ENCODE measurements at places on chromosomes 12 and 14.

- DNase-seq: no peak
These were observed 2.7 kb downstream of the SDR9C7 start for GRCh38 chr12:56931474-56931978.

GRCh38 chr14:55359307-55359706, 52.3 kb downstream of the ATG14 start:
- no peak for DNase-seq

GRCh38 chr14:33375786-33376185, 437.1 kb downstream of the NPAS3 start:
- no peak for DNase-seq

DNA sequence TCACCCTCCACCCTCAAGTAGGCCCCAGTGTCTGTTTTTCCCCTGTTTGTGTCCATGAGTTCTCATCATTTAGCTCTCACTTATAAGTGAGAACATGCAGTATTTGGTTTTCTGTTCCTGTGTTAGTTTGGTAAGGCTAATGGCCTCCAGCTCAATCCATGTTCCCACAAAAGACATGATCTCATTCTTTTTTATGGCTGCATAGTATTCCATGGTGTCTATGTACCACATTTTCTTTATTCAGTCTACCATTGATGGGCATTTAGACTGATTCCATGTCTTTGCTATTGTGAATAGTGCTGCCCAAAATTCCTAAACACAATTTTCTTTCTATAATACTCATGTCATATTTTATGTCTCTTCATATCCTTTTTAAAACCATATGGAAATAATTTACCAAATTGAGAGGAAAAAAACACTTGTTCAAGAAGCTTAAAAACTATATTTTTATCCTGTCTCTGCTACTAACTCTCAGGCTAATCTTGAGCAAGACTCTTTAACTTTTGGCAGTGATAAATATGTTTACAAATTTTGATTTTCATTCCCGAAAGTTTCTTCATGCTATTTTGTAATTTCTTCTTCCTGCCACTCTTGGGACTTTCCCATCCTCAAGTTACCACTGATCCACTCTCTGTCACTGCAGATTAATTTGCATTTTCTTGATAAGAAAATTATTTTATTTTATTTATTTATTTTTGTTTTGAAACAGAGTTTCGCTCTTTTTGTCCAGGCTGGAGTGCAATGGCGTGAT, 28.0 kb upstream of the OSBPL8 start:
- DNase-seq: no peak

DNA sequence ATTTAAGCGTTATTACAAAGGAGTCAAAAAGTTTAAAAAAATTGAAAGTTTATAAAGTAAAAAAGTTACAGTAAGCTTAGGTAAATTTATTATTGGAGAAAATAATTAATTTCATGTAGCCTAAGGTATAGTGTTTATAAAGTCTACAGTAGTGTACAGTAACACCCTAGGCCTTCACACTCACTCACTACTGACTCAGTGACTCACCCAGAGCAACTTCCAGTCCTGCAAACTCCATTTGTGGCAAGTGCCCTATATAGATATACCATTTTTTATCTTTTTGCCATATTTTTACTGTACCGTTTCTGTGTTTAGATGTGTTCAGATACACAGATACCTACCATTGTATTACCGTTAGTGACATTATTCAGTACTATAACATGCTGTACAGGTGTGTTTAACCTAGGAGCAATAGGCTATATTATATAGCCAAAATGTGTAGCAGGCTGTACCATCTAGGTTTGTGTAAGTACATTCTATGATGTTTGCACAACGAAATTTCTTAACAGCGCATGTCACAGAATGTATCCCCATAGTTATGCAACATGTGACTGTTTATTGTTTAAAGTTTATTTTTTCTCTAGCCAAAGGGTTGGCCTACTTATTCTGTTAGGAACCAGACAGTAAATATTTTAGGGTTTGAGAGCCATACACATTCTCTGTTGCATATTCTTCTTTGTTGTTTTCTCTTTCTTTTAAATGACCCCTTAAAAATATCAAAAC, 155.5 kb downstream of the PCNX1 start:
- no peak for DNase-seq

DNA sequence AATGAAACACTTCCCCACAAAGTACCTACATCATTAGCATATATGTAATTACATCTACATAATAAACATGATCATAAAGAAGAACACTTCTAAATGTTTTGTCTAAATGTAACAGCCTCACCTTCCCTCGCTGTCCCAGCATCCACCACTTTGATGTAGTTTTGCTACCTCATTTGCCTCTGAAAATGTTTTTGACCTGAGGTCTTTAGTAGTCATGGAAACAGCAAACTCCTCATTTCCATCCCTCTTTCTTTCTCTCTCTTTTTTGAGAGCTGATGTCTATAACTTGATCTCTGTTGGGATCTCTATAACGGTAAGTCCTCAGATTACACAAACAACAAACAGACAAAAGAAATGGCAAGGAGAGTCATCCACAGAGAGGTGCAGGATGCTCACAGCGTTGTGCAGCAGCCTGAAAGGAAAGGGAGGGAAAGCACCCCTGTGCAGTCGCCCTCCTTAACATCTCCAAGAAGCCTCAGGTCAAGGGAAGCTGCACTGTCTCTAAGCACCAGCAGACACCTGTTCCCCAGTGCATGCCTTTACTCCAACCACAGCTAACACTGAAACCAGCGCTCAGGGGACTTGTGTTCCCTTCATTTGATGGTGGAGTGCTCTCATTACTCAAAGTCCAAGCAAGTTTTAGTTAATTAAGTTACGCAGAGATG, 268.7 kb downstream of the TMEM132D start:
- DNase-seq: no peak

- no peak for DNase-seq
These were observed 517.6 kb upstream of the TMEM132C start for GRCh38 chr12:127749416-127749815.

DNA sequence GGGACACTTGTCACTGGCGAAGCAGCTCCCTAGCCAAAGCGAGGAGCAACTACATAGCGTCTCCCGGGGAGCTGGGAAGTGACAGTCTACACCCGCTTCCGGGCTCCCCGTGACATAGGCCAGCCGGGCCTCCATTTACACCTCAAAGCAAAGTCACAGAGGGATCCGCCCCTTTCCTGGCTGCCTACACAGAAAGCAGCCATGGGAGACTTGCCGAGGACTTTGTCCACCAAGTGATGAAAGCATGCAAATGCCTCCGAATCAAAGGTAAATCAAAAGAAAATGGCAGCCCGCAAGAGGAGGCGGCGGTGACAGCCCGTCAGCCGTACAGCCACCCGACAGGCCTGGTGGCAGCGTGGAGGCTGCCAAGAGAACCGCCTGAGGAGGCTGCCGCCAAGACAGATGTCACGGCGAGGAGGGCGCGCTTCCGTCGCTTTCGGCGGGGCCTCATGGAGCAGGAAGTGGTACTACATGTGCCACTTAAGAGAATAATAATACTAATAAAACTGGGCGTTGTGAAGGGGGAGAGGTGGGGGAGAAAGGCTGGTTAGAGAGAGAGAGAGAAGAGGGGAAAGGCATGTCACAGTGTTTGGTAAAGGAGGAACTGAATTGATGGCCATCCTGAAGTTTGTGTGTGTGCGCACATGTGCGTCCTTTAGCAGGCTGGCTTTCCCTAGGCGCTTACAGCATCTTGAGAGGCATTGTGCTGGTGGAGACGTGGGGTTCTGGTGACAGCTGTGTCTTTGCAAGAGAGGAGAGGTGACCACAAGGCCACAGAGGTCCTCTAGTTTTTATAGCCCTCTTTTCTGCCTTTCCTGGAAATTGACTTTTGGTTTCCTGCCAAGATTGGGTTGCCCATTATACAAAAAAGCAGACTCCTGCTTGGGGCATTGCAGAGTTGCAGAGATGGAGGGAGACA, 661.7 kb downstream of the VRK1 start:
- DNase-seq: peak; percentile 64

GRCh38 chr14:68774771-68775613, 17.9 kb downstream of the ZFP36L1 start:
- DNase-seq: no peak

DNA sequence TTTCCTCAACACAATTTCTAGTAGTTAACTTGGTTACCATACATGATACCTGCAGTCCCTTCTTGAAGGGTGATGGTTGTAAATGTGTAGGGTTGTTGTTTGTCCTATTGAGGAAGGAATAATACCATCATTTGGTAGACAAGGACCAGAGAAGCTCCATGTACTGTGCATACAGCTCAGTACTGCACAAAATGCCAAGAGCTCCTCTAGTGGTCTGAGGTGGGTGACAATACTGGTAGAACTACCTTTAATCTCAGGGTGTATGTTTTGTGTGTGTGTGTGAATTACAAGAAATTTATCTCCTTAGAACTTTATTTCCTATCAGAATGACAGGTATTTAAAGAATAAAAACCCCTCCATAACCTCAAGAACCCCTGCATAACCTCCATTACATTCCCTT, 575.3 kb downstream of the TMTC2 start:
- no peak for DNase-seq

- DNase-seq: no peak
These were observed 14.5 kb upstream of the FLVCR2 start for GRCh38 chr14:75563931-75564330.

DNA sequence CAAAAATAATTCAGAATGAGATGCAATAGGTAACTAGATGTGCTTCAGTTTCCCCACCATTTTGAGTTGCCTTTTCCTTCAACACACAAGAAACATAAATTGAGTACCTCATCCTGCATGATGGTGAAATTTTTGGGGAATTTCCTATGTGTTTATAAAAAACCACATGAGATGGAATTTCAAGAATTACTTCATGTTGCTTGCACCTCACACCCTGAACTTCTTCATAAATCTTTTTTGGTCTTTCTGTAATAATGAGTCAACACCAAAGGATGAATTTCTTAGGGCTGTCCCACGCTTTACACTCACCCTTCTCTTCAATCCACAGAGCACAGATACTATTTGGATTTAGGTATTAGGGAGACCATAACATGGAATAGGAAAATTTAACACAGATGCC, 22.6 kb upstream of the LUM start:
- DNase-seq: no peak

Data from activated gamma-delta T cell treated with anti-CD3 and anti-CD28 coated beads, Interleukin-2, amount 50 U/mL, for 16 hours (primary cell).